ENCODE measurements at places on chromosomes 2 and 18. TPM values are rescaled to one million over a fixed set of nuclear protein-coding genes. Genes with fewer than 3 reads are reported as not detected.

The LRP2 gene
- polyA plus RNA-seq: not detected

The NT5DC4 gene
- not detected for polyA plus RNA-seq

The MZT2B gene
- polyA plus RNA-seq: 179 TPM

The PLGLB2 gene
- not detected for polyA plus RNA-seq

The LIMS3 gene
- polyA plus RNA-seq: 1.5 TPM

The MGAT4A gene
- polyA plus RNA-seq: 211 TPM

The XDH gene
- not detected for polyA plus RNA-seq

The RAX gene
- polyA plus RNA-seq: not detected

The CXCR1 gene
- polyA plus RNA-seq: 1.1 TPM

The DSG1 gene
- polyA plus RNA-seq: not detected

The TWIST2 gene
- not detected for polyA plus RNA-seq

All from CD8-positive, alpha-beta memory T cell (primary cell).